ENCODE measurements at places on chromosomes 7 and 10.
A peak's percentile ranks its signal among the peaks of the same experiment; 100 is the strongest.

DNA sequence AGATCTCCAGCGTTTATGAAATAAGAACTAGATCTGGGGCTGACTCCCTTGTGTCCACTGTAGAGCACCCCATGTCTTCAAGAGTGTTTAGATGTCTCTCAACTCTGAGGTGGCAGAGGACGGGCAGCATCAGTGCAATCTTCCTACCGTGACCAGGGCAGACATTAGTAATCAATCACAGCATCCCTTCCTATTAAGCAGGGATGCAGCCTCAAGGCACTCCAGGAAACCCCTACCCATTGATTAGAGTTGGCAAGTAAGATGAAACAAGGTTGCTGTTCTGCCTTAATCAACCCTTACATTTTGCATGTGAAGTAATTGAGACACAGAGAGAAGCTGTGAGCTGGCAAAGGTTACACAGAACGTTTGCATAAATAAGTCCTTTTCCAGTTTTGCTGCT lies 283.7 kb upstream of the ZMIZ1 start:
- DNase-seq: no peak

DNA sequence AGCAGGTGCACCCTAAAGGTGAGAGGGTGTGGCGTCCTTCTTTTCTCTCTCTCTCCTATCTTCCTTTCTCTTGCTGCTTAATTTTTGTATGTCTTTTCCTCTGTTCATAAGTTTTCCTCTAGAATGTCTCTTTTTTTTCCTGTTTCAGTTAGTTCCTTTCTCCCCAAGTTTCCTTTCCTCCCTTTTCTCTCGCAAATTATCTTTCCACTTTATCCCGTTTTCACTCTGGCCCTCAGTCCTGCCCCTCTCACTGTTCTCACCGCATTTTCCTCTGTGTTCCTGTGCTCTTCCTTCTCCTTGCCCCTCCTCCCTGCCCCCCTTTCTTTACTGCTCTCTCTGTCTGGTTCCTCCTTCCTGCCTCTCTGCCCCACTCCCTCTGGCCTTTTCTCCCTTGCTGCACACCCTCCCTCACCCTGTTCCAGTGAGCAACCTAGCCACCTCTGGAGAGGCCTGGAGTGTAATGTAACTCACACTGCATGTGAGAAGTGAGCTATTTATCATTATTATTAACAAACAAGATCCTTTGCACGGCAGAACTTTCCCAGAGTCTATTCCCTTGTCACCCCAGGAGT lies 158.5 kb downstream of the C10orf105 start:
- no peak for DNase-seq

- DNase-seq: no peak
Measured at GRCh38 chr7:38147005-38147404, 31.0 kb upstream of the STARD3NL start.

DNA sequence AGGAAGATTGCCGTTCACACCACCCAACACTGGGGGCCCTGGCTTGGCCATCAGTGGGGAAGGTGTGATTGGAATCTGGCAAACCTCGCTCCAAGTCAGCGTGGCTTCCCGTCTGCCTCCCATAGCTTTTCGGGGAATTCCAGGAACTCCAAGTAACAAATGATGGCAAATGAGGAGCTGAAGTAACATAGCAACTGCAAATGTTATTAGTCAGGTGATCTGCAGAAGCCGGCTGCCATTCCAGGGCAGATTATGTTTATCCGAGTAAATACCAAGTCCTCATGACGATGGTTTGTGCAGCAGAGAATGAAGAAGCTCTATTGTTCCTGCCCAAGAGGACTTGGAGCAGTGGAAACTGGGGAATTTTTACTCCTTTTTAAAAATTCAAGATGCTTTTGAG lies 270.5 kb upstream of the PODXL start:
- DNase-seq: no peak

DNA sequence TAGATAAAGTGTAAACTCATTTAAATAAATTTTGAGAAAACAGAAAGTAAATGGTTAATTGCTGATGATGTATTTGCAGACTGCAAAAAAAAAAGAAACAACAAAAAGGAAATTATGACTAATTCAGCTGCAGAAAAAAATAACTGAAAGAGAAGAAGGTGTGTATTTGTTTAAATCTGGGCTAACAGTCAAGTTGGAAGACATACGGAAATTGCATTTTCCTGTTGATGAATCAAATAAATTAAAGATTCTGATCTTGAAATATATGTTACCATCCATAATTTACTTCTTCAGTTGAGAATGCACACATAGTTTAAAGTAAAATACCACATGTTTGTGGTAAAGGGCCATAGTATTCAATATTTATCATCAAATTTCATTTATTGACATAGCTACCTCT lies 19.3 kb upstream of the ING3 start:
- no peak for DNase-seq

GRCh38 chr7:51082096-51082840 lies 234.3 kb downstream of the COBL start:
- no peak for DNase-seq

DNA sequence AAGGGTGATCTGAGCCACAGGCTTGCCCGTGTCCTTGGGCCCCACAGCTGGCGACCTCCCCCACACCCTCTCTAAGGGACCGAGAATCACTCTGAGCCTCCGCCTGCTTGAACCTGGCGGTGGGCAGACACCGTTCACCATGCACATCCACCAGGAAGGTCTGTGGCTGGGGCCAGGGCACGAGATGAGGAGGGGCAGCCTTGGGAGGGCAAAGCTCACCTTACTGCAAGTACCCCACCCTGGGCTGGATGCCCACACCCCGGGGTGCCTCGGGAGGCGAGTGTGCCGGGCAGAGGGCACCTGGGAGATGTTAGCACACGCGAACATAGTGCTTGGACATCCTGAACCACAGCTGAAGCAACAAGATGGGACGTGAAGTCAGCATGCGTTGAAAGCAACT lies 211.9 kb downstream of the ELFN1 start:
- DNase-seq: no peak

- DNase-seq: no peak
Measured at GRCh38 chr7:148963583-148964482, 64.5 kb downstream of the PDIA4 start.

GRCh38 chr10:47145290-47145934 lies 154.6 kb upstream of the GDF10 start:
- peak; percentile 16 for DNase-seq

DNA sequence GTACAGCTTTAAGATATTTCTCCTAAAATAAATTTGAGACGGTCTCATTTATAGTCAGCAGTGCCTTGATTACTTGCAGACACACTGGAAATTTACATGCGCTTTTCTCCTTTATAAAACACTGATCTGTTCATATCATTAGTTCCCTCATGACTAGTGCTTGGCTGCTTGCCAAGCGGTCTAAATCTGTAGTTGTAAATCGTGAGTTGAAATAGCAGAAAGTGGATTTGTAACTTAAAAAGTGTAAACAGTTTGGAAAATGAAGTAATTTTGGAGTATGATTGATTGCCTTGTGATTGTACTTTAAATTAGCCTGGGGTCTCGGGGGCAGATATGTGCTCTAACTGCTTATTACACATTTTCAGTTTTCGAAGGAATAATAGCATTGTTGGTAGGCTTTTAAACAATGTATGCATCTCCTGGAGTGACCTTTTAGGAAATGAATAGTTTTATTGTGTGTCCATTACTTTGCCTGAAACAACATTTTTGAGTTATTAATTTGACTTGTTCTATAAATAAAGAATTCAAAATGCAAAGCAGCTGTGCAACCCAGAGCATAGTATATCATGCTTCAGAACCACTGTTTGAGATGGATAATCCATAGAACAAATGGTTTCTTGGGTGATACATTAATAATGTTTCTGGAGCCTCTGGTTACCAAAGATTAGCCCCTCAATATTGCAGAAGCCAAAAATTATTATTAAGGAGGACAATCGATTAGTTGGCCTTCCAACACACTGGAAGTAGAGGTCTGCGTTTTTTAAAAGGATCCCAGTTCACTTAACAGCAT lies 73.3 kb downstream of the ARID5B start:
- DNase-seq: no peak

DNA sequence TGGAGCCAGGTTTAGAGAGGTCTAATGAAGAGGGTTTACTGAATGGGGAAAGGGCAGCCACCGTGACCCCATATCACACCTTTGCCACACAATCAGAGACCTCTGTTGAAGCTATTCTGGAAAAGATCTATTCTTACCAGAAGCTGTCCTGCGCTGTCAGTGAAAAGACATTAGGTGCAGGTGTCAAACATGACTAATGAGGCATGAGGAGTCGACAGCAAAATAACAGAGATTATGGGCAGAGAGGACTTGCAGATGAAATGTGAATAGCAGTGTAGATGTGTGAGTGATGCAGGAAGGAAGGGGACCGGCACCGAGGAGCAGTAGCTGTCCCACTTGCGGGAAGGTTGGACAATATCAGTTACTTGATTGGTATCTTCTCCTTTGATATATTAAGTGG lies 627.7 kb upstream of the GALNT17 start:
- no peak for DNase-seq

DNA sequence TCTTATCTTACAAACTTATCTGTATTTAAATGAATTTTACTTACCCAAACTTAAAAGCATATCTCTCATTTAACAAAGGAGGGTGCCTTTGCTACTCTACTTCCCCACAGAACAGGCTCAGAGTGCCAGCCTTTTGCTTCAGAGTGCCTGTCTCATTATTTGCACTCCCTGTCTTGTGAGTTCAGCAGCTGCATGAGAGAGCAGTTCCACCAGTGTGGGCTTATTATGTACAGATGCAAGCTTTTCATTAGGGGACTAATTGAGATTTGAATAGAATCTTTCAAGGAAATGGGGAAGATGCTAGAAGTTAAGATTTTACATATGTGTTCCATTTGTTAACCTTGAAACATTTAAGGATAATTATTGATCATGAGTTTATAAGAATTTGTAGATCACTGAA lies 310.2 kb upstream of the LRRN3 start:
- no peak for DNase-seq

GRCh38 chr7:47008461-47008860 lies 573.5 kb downstream of the TNS3 start:
- DNase-seq: no peak

DNA sequence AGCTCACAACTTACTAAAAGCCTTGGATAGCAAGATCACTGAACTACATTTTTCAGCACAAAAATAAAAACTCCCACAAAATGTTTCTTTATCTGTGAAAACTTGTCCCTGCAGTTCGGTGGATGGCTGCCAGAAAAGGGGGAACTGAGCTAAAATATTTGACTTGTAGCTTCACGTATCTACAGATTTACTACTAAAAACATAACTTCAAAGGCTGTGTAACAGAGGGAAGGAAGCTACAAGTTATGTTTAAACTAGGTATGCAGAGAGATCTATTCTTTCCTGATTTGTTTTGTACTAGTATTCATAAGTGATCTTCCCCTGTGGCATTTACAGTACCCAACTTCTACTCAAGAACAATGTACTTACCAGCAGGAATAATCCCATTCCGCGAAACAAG lies 25.1 kb downstream of the SGCE start:
- DNase-seq: no peak

DNA sequence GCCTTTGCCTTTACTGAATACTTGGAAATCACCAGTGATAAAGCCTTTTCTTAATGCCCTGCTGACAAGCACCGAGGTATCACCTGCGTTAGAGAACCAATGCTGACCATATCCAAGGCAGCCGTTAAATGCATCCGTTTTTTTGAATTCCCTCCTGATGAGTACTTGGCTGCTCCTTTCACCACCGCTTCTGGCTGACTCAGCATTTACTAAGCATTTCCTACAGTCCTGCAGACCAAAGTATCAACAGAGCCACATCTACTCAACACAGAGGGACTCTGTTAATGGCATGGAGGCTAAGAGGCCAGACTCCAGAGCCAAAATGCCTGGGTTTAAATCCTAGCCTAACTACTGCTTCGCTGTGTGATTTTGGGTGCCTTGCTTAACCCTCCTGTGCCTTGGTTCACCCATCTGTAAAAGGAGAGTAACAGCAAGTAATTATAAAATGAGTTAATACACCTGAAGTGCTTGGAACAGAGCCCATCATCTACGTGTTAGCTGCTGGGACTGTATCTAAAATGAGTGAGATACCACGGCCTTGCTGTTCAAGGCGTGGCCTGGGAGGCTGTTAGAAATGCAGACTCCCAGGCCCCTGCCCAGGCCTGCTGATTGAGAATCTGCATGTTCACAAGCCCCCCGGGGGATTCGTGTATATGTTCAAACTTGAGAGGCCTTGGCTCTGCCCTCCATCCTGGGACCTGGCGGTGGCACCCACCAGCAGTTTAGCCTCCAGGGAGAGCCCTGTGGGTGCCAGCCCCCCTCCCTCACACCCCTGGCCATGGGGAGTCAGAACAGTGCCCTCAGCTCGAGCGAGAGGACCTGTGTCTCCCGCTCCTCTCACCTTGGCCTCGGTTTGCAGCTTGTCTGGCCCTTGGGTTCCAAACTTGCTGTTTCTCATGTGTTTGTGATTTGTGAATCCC lies 30.8 kb upstream of the EFCAB10 start:
- DNase-seq: no peak

DNA sequence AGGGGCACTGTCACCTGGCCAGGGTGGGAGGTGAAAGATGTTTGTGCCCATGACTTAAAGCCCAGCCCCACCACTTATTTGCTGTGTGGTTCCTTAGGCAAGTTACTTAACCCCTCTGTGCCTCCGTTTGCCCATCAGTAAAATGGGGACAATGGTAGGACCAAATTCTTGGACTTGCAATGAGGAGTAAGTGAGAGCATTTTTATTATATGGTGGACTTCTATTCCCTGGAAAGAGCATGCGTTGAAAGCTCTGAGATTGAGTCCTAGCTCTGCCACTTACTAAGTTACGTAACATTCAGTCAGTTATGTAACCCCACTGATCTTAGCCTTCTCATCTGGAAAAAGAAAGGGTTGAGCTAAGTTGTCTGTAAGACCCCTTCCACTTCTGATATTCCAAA lies 18.8 kb downstream of the VSIR start:
- no peak for DNase-seq

DNA sequence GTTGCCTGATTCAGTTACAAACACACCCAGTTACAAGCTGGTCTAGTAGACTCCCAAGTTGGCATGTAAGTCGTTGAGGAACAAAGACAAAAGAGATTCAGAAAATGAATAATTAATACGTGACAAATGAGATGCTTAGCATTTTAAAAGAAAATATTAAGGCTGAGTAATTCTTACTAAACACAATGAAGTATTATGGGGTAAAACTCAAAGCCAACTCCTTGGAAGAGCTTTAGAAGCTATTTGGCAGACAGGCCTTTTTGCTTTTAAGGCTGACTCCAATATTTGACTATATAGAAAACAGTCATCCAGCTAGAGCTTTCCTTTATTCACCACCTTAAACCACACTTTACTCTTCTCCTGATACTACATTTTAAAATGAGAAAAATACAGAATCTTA lies 5.4 kb downstream of the TRDMT1 start:
- DNase-seq: no peak

All from activated CD4-positive, alpha-beta T cell treated with anti-CD3 and anti-CD28 coated beads, Interleukin-2, amount 50 U/mL, for 48 hours (primary cell).